ENCODE measurements at places on chromosomes 7 and 10.

- DNase-seq: peak; percentile 16
These were observed at the start of gene PLEKHS1 for GRCh38 chr10:113751181-113751732. PLEKHS1 (plus strand) TSS chr10:113751682; CDS start chr10:113755278, 3,596 bp downstream.

DNA sequence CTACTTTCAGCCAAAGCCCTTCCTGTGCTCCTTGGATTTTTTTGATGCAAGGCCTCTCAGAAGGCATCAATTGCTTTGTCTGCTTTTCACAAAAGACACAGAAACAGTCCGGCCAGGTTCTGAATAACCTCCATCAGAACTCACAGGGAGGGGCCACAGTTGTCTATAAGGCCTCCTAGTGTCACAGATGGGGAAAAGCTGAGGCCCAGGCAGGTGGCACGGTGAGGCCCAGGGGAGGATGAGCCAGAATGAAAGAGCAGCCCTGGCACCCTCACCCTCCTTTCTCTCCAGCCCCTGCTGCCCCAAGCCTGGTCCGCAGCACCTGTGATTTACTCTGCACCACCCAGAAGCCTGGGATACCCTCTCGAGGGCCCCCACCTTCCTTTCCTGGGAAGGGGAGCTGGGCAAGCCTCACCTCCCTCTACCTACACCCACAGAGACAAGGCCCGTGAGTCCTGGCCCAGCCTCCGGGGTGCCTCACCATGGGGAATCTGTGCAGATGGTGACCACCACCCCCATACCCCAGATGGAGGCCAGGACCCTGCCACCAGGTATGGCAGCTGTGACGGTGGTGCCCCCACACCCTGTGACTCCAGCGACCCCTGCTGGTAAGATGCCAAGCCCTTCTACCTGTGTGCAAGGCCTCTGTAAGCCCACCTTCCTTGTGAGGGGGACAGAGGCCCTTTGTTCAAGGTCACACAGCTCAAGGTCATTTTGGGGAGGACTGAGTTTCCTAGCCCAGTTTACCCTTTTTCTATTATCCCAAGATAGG, 26.2 kb upstream of the ZNF467 start:
- DNase-seq: no peak

DNA sequence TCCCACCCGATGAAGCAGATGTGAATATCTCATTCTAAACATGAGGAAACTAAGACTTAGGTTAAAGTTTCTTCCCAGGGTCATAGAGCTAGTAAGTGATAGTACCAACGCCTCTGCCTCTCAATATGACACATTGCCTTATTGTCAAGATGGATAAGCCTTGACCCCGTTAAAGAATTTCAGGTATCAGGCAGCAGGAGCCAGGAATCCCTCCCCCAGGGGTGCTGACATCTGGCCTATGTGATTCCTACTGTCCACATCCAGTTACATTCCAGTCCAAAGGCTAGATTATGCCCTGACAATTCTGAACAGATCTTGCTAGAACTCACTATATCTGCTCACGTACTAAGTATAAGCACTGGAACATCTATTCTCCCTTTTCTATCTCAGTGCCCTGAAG, 58.0 kb upstream of the ASAH2 start:
- no peak for DNase-seq

GRCh38 chr7:24899905-24900304, 80.1 kb downstream of the OSBPL3 start:
- no peak for DNase-seq

GRCh38 chr10:129040377-129040776, 426.7 kb upstream of the MGMT start:
- no peak for DNase-seq

DNA sequence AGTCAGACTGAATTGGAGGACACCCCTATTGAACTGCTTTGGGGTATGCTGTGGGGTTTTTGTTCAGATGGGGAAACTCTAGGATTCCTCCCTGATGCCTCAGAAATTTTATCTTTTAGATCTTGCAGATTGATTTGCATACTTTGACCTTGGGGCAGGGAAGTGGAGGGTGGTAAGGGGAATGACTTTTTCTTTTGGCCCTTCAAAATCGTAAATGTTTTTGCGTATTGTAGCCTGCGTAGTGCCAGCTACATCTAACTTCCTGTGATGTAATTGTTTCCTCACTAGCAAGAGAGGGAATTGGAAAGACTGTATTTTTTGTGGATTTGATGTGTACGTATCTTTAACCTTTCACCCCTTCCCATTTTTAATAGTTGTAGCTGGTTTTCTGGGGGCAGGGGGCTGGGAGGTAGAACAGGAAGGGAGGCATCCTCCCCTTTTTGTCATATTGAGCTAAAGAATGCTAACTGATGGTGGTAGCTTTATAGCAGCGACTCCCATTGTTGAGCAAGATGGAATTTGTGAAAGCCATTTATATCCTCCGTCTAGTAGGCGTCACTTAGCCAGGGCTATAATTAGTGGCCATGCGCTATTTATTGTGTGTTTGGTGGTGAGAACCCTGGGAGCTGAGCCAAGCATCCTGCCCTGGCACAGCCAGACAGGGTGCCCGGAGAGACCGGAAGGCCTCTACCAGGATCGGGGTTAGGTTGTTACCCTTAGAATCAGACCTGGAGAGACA, 11.3 kb downstream of the DUSP5 start:
- DNase-seq: no peak

GRCh38 chr10:71124921-71125748, 87.2 kb upstream of the UNC5B start:
- no peak for DNase-seq

GRCh38 chr7:117219485-117219884, 103.4 kb downstream of the WNT2 start:
- DNase-seq: no peak

- DNase-seq: no peak
These were observed at the start of gene MUC3A for GRCh38 chr7:100949227-100949932. MUC3A (plus strand) TSS chr7:100949534; CDS start chr7:100949625, 91 bp downstream.

- no peak for DNase-seq
These were observed 467.3 kb downstream of the PTPRN2 start for GRCh38 chr7:158120316-158120715.

DNA sequence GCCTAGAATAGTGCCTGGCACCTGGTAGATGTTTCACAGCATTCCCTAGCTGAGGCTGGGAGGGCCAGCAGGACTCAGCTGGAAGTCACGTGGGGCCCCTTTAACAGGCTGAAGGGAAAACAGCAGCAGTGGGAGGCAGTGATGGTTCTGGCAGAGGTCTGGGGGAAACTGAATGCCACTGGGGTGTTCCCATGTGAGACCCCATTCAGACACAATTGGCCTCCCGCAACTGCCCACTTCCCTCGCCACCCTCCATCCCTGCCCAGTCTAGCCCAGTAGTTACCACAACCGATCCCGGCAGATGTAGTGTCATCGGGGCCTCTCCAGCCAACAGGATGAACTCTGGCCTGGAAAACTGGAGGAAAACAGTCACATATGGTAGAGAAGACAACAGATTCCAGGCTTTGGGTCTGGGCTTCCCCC, 38.3 kb downstream of the FRMPD2 start:
- no peak for DNase-seq

DNA sequence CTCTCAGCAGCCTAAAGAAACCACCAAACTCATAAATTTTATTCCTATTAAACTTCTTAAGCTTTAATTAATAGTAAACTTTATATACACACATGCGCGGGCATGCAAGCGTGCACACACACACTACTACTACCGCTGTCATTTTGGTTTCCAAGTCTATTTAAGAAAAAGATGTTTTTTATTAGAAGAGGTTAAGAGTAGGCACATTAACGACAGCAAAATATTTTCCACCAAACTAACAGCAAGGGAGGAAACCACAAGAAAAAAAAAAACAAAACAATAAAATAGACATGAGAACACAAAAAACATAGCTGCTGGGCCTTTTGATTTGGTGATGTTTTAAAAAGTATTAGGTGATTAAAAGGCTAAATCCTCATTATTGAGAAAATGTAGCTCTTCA, 28.6 kb downstream of the RTKN2 start:
- DNase-seq: no peak

DNA sequence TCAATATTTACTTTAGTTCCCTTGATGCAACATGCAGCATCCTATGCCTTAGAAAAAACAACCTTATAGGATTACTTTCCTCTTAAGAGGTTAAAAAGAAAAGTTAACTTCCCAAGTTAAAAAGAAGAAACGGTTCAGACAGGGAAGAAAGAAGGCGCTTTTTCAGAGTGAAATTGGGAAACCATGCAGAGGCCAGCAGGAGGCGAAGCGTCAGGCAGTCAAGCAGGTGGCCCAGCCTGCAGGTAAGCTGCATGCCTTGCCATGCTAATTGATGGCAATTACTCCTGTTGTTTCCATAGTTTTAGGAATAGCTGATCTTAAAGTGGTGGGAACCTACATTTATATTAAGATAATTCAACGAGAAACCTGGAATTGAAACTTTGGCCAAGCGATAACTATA, 302.6 kb upstream of the SP4 start:
- no peak for DNase-seq

DNA sequence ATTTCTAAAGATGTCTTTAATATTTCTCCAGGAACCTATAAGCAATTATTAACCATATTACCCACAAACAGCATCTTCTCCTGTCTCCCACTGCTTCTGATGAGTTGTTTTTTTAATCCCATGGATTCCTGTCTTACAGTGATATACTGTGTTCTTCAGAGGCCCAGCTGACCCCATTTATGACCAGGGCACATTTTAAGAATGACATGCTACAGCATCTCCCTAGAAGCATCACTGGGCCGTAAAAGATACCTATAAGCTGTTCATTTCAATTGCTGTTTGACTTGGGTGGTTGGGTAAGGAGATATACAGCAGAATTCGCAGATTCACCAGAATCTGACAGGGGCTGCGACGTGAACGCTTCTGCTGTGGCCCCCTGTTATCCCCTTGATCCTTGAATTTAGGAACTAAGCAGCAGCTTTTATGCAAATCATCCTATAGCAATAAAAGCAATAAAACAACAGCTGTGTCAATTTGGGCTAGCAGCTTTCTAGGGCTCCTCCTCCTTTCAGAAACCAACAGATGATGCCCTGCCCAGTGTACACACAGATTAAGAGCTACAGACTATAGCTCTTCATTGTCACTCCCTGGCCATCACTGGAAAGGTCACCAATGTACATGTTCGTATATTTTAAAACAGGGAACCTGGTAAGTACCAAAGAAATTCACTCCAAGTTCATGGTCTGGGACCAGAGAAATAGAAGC, 86.8 kb downstream of the CPEB3 start:
- peak; percentile 77 for DNase-seq

DNA sequence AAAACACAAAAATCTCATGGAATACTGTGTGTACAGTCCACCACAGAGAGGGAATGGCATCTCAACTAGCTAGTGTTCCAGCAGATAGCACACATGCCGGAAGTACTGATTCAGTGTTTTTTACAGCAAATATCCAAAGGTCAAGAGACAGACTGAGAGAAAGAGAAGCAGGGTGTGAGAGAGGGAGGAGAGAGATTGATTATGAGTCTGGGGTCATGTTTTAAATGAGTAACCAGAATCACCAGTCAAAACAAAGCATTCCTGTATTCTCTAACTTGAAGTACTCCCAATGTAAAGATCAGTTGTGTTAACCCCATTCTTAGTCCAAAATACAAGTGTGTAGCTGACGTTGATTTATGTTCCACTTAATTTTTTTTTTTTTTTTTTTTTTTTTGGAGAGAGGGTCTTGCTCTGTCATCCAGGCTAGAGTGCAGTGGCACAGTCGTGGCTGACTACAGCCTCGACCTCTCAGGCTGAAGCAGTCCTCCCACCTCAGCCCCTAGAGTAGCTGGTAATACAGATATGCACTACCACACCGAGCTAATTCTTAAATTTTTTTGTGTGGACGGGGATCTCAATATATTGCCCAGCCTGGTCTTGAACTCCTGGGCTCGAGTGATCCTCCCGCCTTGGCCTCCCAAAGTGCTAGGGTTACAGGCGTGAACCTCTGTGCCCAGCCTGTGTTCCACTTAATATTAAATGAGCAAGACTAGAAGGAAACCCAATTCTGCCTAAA, 114.2 kb downstream of the TAF3 start:
- no peak for DNase-seq

- DNase-seq: peak; percentile 53
These were observed 993 bp upstream of the SND1 start for GRCh38 chr7:127650847-127651555.

DNA sequence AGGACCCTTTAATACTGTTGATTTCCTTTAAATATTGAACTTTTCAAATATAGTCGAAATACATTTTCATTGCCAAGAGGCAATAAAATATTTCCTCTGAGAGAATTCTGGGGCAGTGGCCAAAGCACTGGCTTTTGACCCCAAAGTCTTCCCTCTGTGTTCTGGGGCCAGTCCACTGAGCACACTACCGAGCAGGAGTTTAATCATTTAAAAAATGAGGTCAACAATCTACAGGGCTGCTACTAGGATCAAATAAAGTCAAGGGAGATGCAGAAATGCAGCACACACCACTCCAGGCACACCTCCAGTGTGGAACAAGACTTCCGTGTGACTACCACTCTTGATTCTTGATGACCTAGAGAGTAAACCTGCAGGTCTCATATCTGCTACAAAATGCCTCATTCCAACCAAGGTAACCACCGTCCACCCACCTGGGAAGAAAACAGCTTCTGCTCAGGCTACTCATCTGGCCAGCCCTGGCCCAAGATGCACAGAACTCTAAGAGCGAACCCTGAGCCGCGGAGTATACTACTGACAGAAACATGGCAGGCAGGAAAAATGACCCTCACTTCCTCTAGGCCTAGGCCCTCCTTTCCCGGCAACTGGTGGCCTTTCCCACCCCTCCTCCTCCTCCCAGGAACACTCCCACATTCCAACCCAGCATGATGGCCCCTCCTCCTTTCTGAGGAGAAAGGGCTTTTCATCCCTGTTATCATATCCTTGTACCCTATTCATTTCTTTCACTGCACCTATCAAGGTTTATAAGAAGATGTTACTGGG, 97.7 kb downstream of the ALOX5 start:
- no peak for DNase-seq

DNA sequence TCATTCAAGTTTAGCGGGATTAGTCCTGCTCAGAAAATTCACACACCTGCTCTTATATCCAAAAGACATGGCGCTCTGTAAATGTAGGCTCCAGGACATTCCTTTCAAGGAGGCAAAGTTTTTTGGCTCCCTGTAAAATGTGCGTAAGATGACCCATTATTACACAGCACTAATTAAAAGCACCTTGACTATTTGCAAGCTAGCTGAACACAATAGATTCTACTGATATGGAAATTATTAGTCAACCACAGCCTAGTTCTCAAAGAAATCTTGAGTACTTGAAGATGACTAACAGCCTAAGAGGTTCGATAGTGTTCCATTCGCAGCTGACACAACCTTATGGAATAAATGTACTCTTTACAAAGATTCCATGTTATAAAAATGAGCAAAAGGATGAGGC, 175.2 kb downstream of the BMPER start:
- DNase-seq: no peak

GRCh38 chr7:142436601-142437000, 178.7 kb upstream of the PRSS58 start:
- no peak for DNase-seq

DNA sequence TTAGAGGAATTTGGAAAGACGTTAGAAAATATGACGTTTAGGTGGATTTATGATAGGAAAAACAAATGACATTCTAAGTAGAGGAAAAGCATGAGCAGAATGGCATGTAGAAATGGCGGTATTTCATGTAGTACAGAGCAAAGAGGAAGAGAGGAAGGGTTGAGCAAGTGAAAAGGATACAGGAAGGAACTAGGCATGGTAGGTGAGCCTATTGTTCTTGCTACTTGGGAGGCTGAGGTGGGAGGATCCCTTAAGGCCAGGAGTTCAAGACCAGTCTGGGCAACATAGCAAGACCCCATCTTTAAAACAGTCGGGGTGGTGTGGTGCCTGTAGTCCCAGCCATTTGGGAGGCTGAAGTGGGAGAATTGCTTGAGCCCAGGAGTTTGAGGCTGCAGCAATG, 1.2 kb downstream of the GTPBP10 start:
- no peak for DNase-seq

GRCh38 chr10:1644191-1644711, 93.1 kb downstream of the ADARB2 start:
- DNase-seq: peak; percentile 7

- no peak for DNase-seq
These were observed 2.6 kb upstream of the CAMK2B start for GRCh38 chr7:44327981-44328380.
